RPMI7951 (cell line): ENCODE measurements at places on chromosomes 13 and 19. TPM values are rescaled to one million over a fixed set of nuclear protein-coding genes. Genes with fewer than 3 reads are reported as not detected.

Gene SGTA
- 58.5 and 62.1 TPM in 2 replicates for total RNA-seq

Gene SLITRK1
- under 0.01 and 0.12 TPM in 2 replicates for total RNA-seq

Gene TNNI3
- 0.48 and 0.78 TPM in 2 replicates for total RNA-seq

Gene CGB5
- total RNA-seq: not detected in 2 replicates

Gene HIF3A
- total RNA-seq: under 0.01 TPM in 1 of 2 replicates, not detected in the other

Gene PSG11
- 0.29 TPM in 1 of 2 replicates, not detected in the other for total RNA-seq

Gene RFPL4AL1
- total RNA-seq: 0.20 TPM in 1 of 2 replicates, not detected in the other

Gene ATP4B
- not detected in 2 replicates for total RNA-seq

Gene CDX2
- not detected in 2 replicates for total RNA-seq

Gene ZNF439
- total RNA-seq: 11.1 and 12.3 TPM in 2 replicates

Gene KIR2DL3
- total RNA-seq: not detected in 2 replicates

Gene ZNF844
- 3.5 and 5.2 TPM in 2 replicates for total RNA-seq

Gene CNN1
- 0.96 and 3.0 TPM in 2 replicates for total RNA-seq

Gene ZNF790
- total RNA-seq: 7.2 and 7.9 TPM in 2 replicates

Gene ZNF442
- total RNA-seq: 1.6 and 2.1 TPM in 2 replicates

Gene NCLN
- total RNA-seq: 29.2 and 39.5 TPM in 2 replicates

Gene ZNF649
- 7.8 and 10.1 TPM in 2 replicates for total RNA-seq

Gene KANK3
- total RNA-seq: 0.24 TPM in 1 of 2 replicates, not detected in the other

Gene HTR2A
- under 0.01 TPM in 1 of 2 replicates, not detected in the other for total RNA-seq

Gene CEBPA
- under 0.01 TPM in 1 of 2 replicates, not detected in the other for total RNA-seq
